ENCODE measurements at places on chromosomes 4 and X.

DNA sequence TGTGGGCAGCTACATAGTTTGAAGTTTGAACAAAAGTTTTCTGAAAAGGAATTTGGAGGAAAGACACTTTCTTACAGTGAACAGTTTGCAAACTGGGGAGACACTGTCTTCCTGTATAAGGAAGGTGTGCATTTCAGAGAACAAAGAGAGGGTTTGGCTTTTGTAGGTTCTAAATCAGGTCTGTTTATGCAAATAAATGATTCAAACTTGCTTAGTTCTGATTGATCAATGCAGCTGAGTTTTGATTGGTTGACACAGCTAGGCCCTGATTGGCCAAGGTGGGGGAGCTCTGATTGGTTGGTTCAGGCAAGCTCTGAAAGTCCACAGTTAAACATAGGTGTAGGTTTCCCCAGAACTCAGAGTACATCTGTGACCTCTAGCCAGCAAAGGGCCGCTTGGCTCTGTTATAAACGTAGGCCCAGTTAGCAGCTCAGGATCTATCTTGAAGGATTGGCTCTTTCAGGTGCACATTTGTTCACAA is 63.0 kb upstream of the ENPP6 start:
- no peak for DNase-seq

DNA sequence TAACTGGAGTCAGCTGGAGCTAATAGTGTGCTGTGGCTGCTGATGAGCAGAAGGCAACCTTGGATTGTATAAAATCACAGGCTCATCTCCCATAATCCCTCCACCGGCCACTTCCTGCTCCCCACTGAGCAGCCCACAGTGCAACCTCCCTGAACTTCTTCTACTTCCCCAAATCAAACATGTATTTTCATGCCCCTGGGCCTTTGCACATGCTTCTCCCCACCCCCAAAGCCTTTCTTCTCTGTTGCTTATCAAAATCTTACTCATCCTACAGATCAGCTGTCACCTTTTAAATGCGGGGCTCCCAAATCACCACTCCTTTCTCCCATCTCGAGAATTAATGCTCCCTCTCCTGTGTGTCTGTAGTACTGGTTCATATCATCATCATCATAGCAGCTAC is 35.8 kb downstream of the RHOH start:
- DNase-seq: no peak

GRCh38 chrX:21802054-21802670 is 37.3 kb upstream of the MBTPS2 start:
- no peak for DNase-seq

GRCh38 chr4:148300877-148301276 is 141.3 kb downstream of the NR3C2 start:
- DNase-seq: no peak

GRCh38 chr4:41339812-41340809 is 83.4 kb downstream of the UCHL1 start:
- no peak for DNase-seq

DNA sequence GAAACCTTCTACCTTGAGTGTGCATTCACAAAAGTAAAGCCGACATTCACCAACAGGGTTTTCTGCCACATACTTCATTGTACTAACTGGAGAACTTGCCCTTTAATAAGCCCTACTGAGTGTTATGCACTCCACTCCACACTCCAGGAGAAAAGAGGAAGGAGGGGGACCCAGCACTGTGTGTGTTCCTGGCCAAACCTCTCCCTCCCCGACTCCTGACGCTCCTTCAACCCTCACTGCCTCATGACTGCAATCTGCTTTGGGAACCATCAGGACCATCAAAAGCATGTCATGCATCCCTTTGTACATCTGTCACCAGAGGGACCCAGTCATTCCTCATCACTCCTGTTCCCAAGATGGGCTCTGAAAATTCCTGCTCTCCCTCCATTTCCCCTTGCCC is 143.7 kb downstream of the RASL11B start:
- no peak for DNase-seq

DNA sequence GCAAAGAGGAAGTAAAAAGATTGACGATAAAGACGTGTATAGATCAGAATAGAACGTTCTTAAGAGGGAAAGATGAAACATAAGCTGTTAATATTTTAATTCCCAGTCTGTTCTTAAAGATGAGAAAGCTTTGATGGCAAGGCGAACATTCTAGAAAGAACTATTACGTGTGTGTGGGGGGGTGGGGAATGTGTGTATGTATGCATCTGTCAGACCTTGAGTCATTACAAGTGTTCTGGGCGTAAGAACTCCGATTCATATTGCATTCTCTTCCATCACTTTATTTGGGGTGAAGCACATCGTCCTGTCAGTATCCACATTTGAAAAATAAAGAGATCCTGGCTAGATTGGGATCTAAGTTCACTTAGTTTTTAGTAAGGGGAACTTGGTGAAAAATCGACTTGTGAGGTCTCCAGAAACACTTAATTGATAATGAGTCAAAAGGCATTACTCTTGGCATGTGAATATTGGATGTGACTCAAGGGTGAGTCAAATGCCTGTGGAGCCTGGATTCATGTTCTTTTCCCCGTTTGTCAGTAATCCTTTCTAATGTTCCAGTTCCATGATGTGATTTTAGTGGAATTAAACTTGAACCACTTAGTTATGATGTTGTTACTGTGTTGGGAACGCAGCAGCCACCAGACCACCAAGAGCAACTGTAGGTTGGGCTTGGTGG is 3.1 kb downstream of the SMS start:
- DNase-seq: no peak

GRCh38 chr4:111676533-111676932 is 468.7 kb upstream of the FAM241A start:
- DNase-seq: no peak

- DNase-seq: no peak
Measured at GRCh38 chrX:50168241-50168687, 32.5 kb downstream of the AKAP4 start.

DNA sequence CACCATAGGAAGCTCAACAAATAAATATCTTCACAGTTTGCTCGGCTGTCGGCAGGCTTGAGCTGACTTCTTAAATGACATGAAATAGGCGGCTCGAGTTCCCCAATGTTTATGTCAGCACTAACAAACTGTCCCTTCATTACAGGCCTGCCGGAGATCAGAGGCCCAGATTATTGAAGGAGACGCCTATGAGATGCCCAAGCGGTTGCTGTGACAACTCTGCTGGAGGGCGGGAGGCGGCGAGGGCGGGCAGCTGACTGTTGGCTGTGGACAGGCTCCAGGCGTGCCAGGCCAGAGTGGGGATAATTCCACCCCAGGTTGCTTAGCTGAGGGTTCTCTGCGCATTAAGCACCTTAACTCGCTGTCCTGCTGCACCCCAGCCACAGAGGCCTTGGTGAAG is 39.2 kb upstream of the MSX1 start:
- no peak for DNase-seq

DNA sequence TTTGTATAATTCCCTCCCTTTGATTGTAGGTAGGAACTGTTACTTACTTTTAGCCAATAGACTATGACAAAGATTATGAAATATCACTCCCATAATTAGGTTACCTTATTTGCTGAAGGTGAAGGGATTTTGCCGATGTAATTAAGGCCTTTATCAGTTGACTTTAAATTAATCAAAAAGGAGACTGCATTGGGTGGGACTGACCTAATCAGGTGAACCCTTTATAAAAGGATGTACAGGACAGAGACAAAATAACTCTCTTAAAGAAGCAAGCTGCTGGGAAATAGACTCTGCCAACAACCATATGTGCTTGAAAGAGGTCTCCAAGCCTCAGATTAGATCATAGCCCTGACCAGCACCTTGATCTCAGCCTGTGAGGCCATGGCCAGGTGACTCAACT is 167.6 kb downstream of the SOX3 start:
- no peak for DNase-seq

GRCh38 chr4:31156221-31156620 is 436.1 kb downstream of the PCDH7 start:
- DNase-seq: no peak

GRCh38 chr4:84697159-84697558 is 114.2 kb downstream of the CDS1 start:
- no peak for DNase-seq

GRCh38 chr4:99574530-99575324 is at the start of gene MTTP:
Gene MTTP (plus strand): TSS chr4:99574824. CDS start chr4:99574910, 86 bp downstream.
- no peak for DNase-seq

DNA sequence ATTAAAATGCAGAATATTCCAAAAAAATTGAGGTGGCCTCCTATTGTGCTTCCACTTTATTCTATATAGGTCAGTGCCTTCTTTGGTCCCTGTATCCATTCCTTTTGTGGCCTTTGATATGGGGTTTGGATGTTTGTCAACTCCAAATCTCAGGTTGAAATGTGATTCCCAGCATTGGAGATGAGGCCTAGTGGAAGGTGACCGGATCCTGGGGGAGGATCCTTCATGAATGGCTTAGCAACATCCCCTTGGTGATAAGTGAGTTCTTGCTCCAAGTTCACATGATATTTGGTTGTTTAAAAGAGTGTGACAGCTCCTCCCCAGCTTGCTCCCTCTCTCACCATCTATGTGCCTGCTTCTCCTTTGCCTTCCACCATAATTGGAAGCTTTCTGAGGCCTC is 380.6 kb downstream of the INPP4B start:
- DNase-seq: no peak

DNA sequence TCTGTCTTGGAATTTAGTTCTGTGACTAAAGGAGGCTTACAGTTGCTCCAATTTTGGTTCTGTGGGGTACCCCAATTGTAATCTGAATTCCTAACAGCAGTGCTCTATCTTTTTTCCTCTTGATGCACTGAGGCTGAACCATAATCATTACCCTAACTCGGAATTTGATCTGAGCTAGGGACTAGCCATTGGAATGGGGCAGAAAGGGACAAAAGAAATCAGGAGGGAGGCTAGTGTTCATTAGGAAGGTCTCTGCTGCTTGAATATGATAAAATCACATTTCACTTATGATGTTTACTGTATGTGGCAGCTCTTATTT is 2.7 kb downstream of the KLF3 start:
- DNase-seq: no peak

DNA sequence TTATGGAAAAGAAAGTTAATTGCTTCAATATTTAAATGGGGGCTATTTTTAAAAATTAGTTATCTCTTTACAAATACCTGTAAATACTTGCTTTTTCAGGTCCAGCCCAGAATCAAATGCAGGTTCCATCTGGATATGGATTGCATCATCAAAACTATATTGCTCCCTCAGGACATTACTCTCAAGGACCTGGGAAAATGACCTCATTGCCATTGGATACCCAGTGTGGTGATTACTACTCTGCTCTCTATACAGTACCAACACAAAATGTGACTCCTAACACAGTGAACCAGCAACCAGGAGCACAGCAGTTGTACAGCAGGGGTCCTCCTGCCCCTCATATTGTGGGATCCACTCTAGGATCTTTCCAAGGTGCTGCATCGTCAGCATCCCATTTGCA is 29.2 kb downstream of the SEC24B start:
- no peak for DNase-seq

- no peak for DNase-seq
Measured at GRCh38 chrX:153921070-153921469, 5.0 kb downstream of the ARHGAP4 start.

DNA sequence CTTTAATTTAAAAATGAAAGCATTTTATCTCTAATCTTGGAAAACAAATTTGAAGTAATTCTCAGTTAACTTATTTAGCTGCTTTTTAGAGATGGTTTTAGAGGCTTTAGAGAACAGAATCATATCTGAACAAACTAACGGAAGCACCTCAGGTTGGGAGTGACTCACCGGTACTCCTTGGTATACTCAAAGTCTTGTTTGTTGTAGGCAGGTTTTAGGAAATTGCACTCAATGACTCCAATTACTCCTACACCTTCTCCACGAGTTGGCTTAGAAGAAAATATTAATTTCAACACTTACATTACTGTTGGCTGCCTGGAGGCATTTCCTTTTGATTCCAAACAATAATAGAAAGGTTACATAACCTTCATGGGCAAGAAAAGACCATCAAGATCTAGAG is 23.6 kb downstream of the MORC4 start:
- no peak for DNase-seq

- DNase-seq: no peak
Measured at GRCh38 chr4:96194993-96195392, 355.1 kb downstream of the PDHA2 start.

- DNase-seq: no peak
Measured at GRCh38 chr4:160611181-160611580, 1508.3 kb downstream of the RAPGEF2 start.

GRCh38 chrX:149458586-149458985 is 46.5 kb downstream of the IDS start:
- no peak for DNase-seq

- no peak for DNase-seq
Measured at GRCh38 chrX:12867685-12868084, 813 bp downstream of the TLR7 start.

- no peak for DNase-seq
Measured at GRCh38 chr4:183988874-183989273, 83.8 kb downstream of the STOX2 start.

- DNase-seq: no peak
Measured at GRCh38 chr4:109673303-109673702, 29.9 kb downstream of the CASP6 start.

GRCh38 chrX:135625995-135626394 is 87.4 kb upstream of the CT45A1 start:
- no peak for DNase-seq

GRCh38 chr4:172838943-172839342 is 329.7 kb upstream of the GALNT7 start:
- DNase-seq: no peak

DNA sequence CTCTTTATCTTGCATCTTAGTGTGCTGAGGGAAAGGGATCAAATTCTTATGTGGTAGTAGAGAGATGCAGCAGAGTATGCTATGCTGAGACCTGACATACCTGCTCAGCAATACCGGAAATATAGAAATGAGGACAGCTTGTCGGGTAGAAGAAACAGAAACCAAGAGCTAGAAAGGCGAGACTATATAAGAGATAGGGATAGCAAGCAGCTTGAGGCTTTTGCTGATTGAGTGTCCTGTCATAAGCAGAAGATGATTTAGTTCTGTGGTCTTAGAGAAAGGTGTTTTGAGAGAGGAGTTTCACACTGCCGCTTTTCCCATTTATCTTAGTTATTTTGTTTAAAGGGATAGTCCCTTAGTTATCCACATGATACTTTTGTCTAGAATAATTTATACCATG is 31.7 kb downstream of the USP9X start:
- no peak for DNase-seq

DNA sequence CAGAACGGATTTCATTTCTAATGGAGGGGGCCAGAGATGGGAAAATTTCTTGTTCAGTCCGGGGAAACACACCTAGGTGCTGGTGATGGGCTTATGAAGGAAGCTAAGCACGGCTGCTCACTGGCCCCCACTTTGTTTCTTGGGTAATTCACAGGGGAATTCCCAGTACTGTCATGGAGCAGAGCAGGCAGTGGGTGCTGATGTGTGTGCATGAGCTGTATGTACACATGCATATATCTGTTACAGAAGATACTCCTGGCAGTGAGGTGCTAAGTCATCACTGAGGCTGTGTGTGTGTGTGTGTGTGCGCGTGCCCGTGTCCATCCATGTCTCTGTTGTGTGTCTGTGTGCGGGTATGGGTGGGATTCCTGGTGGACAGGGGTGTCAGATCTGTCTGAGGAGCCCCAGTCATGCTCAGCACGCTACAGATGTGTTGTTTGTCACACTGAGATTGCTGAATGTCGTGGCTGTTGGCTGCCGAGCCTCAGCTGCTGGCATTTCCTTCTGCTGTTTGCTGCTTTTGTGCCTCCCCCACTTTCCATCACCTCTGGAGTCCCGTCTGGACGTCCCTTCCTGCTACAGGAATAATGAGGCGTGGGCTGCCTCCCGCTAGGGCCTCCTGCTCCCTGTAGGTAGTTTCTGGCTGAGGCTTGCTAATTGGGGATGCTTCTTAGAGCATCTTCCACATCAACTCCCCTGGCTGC is 53.3 kb downstream of the JADE1 start:
- DNase-seq: no peak
